Hepatocyte (in vitro differentiated cells): ENCODE measurements at places on chromosomes 13 and 19. TPM values are rescaled to one million over a fixed set of nuclear protein-coding genes. Genes with fewer than 3 reads are reported as not detected.

DNA sequence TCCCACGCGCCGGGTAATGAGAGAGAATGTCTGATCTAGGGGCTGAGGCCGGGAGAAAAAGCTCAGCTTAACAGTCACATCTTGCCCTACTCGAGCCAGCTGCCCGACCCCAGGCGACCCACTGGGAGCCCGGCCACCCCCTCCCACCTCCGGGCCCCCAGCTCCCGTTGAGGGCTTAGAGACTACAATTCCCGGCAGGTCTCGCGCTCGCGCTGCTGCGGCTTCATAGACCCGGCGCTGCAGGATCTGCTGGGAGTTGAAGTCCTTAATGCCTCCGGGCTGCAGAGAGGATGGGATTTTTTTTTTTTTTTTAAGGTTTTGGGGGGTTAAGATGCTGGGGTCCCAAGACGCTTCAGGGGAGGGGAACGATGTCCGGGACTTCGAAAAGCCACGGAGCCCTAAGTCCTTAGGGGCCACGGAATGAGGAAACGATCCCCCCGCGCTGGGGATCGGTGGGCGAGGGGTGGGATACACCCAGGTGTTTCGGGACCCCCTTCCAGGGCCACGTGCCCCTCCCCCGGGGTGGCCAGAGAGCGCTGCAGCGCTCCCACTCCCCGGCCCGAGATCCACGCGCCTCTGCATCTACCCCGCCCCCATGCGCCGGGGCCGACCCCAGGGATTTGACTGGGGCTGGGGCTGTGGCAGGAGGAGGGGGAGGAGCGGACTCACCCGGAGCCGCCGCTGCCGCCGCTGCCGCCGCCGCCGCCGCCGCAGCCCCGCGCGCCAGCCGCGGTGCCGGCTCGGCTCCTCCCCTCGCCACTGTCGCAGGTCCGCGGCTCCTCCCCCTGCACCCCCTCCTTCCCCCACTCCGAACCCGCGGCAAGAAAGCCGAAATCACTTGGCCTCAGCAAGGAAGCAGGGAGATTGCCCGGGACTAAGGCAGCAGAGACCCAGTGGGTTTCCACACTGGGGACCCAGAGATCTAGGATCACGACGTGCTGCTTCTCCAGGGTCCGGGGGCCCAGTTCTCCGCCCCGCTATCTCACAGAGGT is at the start of gene SYT3:
SYT3 (minus strand) TSS at position 761 of the 992 bp plus-strand sequence. CDS start 2,470 bp downstream, outside the sequence.
- no peak within 1 kb of the TSS for H3K27ac ChIP-seq
- no peaks in the 10 kb centered on the region for H3K4me1 ChIP-seq
- no peaks in the 10 kb centered on the region for H3K36me3 ChIP-seq
- peak within 1 kb of the TSS; percentile 52 for H3K4me3 ChIP-seq
- peaks cover 32% of the 10 kb centered on the region for H3K27me3 ChIP-seq

GRCh38 chr19:55301459-55302317 is 17.9 kb downstream of the BRSK1 start:
- H3K36me3 ChIP-seq = no peaks in the 10 kb centered on the region
- no peaks in the 10 kb centered on the region for H3K27me3 ChIP-seq
- no peak overlapping the region for H3K4me3 ChIP-seq
- peak; percentile 91 for DNase-seq

GRCh38 chr13:97339988-97340749 is 93.8 kb upstream of the RAP2A start:
- DNase-seq = no peak
- peaks cover 12% of the 10 kb centered on the region for H3K4me1 ChIP-seq
- H3K27ac ChIP-seq = peak overlapping the region; percentile 77
- H3K36me3 ChIP-seq = no peaks in the 10 kb centered on the region
- H3K27me3 ChIP-seq = no peaks in the 10 kb centered on the region

DNA sequence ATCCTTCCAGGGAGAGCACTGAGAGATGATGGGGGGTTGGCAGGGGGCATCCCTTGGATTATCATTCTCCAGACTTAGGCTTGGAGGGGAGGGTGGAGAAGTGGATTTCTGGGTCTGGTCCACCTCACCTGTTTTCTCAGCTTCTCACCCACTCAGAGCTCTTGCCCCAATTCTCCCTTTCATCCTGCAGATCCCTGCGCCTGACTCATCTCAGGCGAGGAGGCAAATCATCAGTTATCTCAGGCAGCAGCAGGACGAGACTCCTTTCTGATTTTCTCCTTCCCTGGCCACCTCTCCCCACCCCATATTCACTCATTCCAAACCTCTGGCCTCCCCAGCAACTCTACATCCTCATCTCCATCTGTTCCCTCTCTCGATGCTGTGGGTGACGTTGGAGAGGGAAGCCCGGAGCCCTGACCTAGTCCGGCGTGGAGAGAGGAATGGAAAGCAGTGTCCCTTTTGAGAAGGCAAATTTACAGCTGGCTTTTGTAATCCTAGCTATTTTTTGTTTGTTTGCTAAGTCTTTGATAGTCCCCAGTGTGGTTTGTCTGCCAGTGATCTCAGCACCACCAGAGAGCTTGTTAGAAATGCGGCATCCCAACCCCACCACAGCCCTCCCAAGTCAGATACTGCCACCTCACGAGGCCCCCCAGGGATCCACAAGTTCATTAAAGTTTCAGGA is 24.0 kb upstream of the TPT1 start:
- no peak for DNase-seq
- no peaks in the 10 kb centered on the region for H3K27me3 ChIP-seq
- H3K27ac ChIP-seq = no peak overlapping the region
- no peaks in the 10 kb centered on the region for H3K4me1 ChIP-seq

DNA sequence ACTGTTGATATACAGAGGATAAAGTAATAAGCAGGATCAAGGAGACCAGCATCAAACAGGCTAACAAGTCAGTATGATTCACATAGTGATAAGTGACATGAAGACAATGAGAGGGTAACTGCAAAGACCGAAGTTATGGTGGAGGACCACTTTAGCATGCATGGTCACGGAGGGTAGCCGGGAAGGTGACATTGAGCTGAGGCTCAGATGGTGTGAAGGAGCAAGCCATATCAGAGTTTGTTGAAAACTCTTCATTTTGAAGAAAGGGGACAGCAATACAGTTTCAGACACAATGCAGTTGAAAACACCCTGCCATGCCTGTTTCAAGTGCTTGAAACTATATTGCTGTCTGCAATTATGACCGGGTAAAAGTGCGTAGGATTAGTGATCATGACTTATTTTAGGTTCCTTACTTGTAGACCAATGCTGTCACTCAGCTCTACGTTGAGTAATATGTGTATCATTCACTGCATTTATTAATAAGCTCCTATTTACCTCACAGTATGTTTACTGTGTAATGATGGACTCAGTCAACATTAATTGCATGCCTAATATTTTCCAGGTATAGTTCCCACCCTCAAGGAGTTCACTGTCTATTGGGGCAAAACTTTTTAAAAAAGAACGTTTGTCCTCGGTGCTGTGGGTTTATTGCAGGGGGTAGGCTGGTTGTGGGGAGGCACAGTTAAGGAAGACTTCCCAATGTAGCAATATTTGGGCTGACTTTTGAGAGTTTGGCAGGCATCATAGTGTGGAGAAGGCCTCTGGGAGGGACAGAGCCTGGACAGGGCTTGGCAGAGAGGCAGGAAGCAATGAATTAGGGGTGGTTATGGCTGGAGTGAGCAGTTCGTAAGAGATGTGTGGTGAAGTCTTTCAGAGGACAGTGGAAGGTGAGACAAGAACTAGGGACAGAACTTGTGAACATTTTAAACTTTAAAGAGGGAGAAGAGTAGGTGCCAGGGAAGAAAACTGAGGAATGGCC is 3.2 kb downstream of the UBAC2 start:
- no peak overlapping the region for H3K4me3 ChIP-seq
- H3K4me1 ChIP-seq = peaks cover 19% of the 10 kb centered on the region
- no peak for DNase-seq
- H3K27me3 ChIP-seq = no peaks in the 10 kb centered on the region

Gene LGI4
- total RNA-seq = 2.4 and 6.3 TPM in 2 replicates

GRCh38 chr19:31089681-31090080 is 259.6 kb downstream of the TSHZ3 start:
- no peak overlapping the region for H3K27ac ChIP-seq
- H3K4me3 ChIP-seq = no peak overlapping the region
- DNase-seq = no peak
- H3K27me3 ChIP-seq = no peaks in the 10 kb centered on the region
- H3K36me3 ChIP-seq = no peaks in the 10 kb centered on the region
- H3K4me1 ChIP-seq = no peaks in the 10 kb centered on the region

- DNase-seq = no peak
- H3K4me1 ChIP-seq = peaks cover 5% of the 10 kb centered on the region
- H3K27me3 ChIP-seq = no peaks in the 10 kb centered on the region
- no peak overlapping the region for H3K27ac ChIP-seq
- no peaks in the 10 kb centered on the region for H3K36me3 ChIP-seq
- no peak overlapping the region for H3K4me3 ChIP-seq
Measured at GRCh38 chr19:47479701-47480503, 4.1 kb downstream of the KPTN start.

DNA sequence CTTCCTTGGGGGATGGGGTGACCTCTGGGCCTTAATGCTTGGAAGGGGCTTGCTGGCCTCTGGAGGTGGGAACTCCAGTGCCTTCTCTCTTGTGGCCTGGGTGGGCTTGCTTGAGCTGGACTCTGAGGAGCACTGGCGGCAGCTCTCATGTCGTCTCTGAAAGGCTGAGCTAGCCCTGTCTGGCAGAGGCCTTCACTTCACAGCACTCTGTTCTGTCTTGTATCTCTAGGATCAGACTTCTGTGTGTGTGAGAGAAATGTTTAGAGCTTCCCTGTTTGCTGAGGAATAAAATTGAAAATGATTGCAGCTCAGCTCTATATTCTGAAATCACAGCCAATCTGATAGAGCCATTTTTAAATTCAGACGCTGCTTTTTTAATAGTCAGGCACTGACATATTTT is 185.3 kb downstream of the KCNRG start:
- peaks cover 7% of the 10 kb centered on the region for H3K4me1 ChIP-seq
- H3K27ac ChIP-seq = peak overlapping the region; percentile 66
- no peaks in the 10 kb centered on the region for H3K36me3 ChIP-seq
- no peak overlapping the region for H3K4me3 ChIP-seq
- H3K27me3 ChIP-seq = no peaks in the 10 kb centered on the region

DNA sequence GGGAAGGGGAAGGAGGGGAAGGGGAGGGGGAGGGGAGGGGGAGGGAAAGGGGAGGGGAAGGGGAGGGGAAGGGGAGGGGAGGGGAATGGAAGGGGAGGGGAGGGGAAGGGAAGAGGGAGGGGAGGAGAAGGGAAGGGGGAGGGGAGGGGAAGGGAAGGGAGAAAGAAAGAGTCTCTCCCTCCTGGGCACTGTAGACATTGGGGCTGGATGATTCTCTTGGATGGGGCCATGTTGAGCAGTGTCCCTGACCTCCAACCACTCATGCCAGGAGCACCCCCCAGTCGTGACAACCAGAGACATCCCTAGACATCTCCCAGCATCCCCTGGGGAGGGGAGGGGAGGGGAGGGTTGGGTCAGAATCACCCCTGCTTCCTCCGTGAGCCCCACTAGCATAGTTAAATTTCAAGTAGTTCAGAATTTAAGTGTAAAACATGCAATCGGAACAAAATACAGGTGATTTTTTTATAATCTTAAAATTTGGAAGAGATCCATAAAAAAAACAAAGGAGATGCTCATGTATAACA is 64.0 kb downstream of the GNG7 start:
- H3K36me3 ChIP-seq = no peaks in the 10 kb centered on the region
- H3K4me3 ChIP-seq = no peak overlapping the region
- no peak for DNase-seq
- H3K27me3 ChIP-seq = no peaks in the 10 kb centered on the region
- H3K4me1 ChIP-seq = peaks cover 3% of the 10 kb centered on the region

Gene OLFM2
- 33.1 and 36.8 TPM in 2 replicates for total RNA-seq

DNA sequence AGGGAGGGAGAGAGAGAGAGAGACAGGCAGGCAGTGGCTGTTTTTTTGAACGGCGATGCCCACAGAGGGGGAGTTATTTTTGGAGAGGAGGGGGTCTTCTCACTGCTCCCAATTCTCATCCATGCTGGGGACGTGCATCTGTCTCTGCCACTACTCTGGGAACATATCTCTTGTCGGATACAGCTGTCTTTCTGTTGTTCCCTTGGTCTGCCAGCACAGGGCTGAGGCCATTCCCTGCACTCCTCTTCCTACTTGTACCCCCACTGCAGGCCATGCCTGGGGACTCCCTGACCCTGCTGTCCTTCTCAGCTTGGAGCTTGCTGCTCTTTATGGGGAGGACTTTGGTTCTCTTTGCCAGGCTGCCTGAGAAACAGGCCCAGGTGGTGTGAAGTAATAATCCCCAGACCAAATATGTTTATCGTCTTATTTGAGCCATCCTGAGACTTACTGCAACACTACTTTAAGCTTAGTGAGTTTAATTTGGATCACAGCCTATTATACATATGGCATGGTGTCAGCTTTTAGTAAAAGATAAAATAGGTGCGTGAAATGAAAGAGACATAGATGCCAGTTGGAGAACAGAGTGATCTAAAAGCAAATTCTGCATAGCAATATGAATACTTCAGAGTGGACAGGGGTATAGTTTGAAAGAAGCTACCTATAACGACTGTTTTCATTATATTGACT is 19.1 kb downstream of the LRCH1 start:
- H3K4me1 ChIP-seq = peaks cover 16% of the 10 kb centered on the region
- no peak overlapping the region for H3K27ac ChIP-seq
- H3K27me3 ChIP-seq = no peaks in the 10 kb centered on the region
- H3K36me3 ChIP-seq = no peaks in the 10 kb centered on the region

- no peak for DNase-seq
- no peaks in the 10 kb centered on the region for H3K4me1 ChIP-seq
- no peaks in the 10 kb centered on the region for H3K36me3 ChIP-seq
- H3K27ac ChIP-seq = no peak overlapping the region
Measured at GRCh38 chr13:25977671-25978070, 74.1 kb downstream of the SHISA2 start.

GRCh38 chr19:4597975-4598671 is 38.6 kb upstream of the SEMA6B start:
- no peaks in the 10 kb centered on the region for H3K36me3 ChIP-seq
- no peak overlapping the region for H3K27ac ChIP-seq
- DNase-seq = peak; percentile 70
- no peaks in the 10 kb centered on the region for H3K4me1 ChIP-seq
- peaks cover 28% of the 10 kb centered on the region for H3K27me3 ChIP-seq
- H3K4me3 ChIP-seq = no peak overlapping the region

DNA sequence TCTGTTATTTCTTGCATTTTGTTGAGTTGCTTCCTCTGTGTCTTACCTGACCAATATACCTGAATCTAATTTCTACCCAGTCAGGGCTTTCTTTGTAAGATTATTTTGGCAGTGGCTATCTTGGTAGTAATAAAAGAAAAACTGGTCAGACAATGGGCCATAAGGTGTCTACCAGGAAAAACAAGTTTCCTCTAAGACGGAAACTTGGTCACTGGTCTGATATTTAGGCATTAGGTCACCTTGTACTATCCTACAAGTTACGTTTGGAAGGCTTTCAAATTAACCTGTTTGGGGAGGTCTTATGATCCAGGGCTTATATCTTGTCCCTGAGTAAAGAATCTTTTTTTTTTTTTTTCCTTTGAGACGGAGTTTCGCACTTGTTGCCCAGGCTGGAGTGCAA is 9.2 kb downstream of the ZNF823 start:
- H3K27me3 ChIP-seq = no peaks in the 10 kb centered on the region
- no peaks in the 10 kb centered on the region for H3K4me1 ChIP-seq
- H3K4me3 ChIP-seq = no peak overlapping the region
- no peaks in the 10 kb centered on the region for H3K36me3 ChIP-seq

GRCh38 chr19:32717496-32717895 is 2.1 kb upstream of the TDRD12 start:
- no peak for DNase-seq
- H3K4me1 ChIP-seq = no peaks in the 10 kb centered on the region
- H3K36me3 ChIP-seq = no peaks in the 10 kb centered on the region
- no peaks in the 10 kb centered on the region for H3K27me3 ChIP-seq

GRCh38 chr19:56350416-56351045 is 35.9 kb upstream of the ZSCAN5A start:
- H3K4me3 ChIP-seq = no peak overlapping the region
- H3K36me3 ChIP-seq = no peaks in the 10 kb centered on the region
- peak; percentile 57 for DNase-seq
- H3K27me3 ChIP-seq = no peaks in the 10 kb centered on the region
- no peak overlapping the region for H3K27ac ChIP-seq

Gene LILRA1
- not detected in 2 replicates for total RNA-seq

Gene UBE2L5
- total RNA-seq = not detected in 2 replicates

Gene KLK10
- 0.10 and 1.8 TPM in 2 replicates for total RNA-seq

Gene GFY
- total RNA-seq = not detected in 2 replicates
